ENCODE measurements at places on chromosomes 12 and 14. TPM values are rescaled to one million over a fixed set of nuclear protein-coding genes. Genes with fewer than 3 reads are reported as not detected.

The SLCO1A2 gene
- not detected for total RNA-seq

The RTL1 gene
- total RNA-seq: not detected

The CACNA2D4 gene
- 0.18 TPM for total RNA-seq

The STYK1 gene
- 21.8 TPM for total RNA-seq

The OTX2 gene
- total RNA-seq: not detected

- DNase-seq: no peak
Measured at GRCh38 chr12:3147260-3147659, 70.1 kb downstream of the TSPAN9 start.

DNA sequence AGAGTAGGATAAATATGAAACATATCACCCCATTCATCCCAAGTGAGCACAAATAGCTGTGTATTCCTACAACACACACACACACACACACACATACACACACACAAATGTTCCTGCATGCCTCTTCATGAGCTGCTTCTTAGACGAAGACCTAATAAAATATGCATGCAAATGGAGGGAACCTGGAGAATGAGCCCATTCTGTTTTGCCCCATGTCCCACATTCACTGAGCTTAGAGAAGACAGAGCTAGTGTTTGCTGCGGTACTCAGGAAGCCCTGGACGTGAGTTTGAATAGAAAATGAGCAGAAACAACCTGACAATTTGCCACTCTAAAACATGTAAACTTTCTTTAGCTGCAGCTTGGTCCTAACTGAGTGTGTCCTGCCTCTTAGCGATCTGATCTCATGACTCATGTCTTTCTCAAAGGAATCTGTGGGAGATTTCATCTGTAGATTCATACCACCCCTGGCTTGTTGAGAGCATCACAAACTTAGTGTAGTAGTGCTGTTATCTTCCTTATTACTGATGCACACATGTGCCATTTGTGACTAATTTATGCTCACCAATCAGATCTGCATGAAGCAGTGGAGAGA, 86.8 kb downstream of the ITPR2 start:
- no peak for DNase-seq

DNA sequence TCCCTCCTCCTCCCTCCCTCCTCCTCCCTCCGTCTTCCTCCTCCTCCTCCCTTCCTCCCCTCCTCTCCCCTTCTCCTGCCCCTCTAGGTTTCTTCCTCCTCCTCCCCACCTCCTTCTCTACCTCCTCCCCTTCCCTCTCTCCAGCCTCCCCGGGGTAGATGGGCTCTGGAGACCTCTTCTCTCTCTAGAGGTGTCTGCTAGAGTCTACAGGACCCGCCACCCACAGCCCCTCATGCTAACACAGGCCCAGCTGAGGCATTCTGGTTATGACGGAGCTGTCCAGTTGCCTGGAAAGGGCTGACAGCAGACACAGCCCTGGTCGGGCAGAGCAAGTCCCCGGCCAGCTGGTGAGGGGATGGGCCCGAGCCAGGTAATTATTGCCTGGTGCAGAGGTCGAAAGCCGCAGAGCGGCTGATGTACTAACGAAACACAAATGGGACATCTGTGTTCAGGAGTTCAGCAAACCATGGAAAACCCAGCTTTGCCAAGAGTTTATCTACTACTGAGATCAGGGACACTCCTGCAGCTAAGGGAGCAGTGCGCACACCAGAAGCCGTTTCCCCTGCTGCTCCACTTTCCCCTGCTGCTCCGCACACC, 96.2 kb downstream of the PAPOLA start:
- no peak for DNase-seq

- DNase-seq: no peak
Measured at GRCh38 chr12:115623764-115624334, 653.6 kb downstream of the MED13L start.

GRCh38 chr12:459430-460258, at the start of gene B4GALNT3:
B4GALNT3 (plus strand) TSS chr12:459939; CDS start chr12:460377, 438 bp downstream.
- DNase-seq: no peak

GRCh38 chr14:51697848-51698247, 46.1 kb downstream of the FRMD6 start:
- no peak for DNase-seq

GRCh38 chr12:977156-977555, 13.9 kb upstream of the ERC1 start:
- DNase-seq: no peak

DNA sequence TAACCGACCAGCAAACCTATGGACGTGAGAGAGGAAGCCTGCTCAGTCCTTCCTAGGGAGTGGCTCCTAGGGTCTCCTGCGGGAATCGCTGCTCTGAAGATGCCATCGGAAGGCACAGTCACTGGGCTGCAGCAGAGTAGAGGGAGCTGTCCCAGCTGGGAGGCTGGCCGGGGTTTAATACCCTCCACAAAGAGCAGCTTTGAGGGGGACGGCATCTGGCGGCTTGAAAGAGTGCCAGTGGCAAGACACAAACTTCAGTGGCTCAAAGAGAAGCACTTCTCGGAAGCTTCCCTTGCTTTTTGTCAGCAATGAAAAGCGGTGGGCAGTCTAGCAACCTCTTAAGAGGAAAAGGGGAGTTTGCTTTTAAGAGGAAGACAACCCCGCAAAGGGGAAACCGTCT, 114.6 kb downstream of the TMEM132C start:
- no peak for DNase-seq
